Stimulated activated CD8-positive, alpha-beta memory T cell treated with anti-CD3 and anti-CD28 coated beads, Interleukin-7, amount 100 ng/mL, for 4 hours (primary cell): ENCODE measurements at places on chromosomes 3 and 15.

DNA sequence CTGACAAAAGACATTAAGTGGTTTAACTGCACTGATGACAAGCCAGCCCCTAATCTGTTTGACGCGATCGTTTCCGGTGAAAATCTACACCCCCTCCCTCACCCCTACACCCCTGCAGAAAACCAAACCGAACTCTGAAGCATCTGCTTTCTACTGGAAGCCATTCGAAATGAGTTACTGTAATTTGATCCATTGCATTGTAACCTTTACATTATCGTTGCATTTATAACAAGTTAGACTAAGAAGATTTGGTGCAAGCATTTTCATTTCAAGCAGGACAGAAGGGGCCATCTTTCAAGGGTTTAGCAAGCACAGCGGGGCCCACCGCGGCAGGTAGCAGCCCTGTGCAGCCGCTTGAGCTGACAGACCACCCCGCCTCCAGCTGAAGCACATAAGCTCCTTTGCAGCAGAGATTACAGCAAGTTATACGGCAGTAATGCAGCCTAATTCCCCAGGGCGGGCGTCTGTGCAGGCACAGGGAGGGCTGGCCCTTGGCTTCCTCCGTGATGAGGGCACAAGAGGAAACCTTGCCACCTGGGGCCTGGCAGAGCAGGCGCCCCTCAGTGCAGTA is 79.3 kb downstream of the CHSY1 start:
- no peak for DNase-seq

DNA sequence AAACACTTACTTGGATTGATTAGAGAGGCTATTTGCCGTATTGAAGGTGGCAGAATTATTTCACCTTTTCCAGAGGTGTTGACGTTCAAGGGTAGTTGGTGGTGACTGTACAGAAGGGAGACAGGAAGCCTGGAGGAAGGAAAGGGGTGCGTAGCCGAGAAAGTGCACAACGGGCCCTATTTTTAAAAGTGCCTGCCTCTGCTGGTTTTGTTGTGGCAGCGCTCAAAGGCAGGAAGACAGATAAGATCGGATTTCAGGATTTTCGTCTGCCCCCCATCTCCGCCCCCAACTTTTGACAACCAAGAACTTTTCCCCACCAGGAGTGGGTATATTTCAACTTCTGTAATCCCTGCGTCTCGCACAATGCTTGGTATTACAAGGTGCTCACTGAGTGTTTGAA is 38.5 kb downstream of the SMAD3 start:
- no peak for DNase-seq

- DNase-seq: no peak
Observed at GRCh38 chr3:195153130-195153529, 117.8 kb downstream of the XXYLT1 start.

DNA sequence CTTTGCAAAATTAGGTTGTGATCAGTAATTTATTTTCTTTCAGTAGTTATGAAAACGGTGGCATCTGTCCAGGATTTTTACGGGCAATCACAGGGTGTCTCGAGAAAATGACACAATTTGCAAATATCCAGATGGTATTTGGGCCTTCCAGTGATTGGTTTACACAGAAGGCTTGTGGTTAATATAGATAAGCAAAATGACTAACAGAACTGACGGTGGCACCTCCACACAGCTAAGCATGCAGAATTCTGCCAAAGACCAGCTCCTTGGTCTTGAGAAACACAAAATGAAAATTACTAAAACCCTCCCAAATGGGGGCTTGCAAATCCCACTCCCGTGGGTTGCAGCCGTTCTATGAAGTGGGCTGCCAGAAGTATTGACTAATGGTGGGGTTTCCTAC is 5.5 kb downstream of the ARHGEF3 start:
- DNase-seq: no peak

DNA sequence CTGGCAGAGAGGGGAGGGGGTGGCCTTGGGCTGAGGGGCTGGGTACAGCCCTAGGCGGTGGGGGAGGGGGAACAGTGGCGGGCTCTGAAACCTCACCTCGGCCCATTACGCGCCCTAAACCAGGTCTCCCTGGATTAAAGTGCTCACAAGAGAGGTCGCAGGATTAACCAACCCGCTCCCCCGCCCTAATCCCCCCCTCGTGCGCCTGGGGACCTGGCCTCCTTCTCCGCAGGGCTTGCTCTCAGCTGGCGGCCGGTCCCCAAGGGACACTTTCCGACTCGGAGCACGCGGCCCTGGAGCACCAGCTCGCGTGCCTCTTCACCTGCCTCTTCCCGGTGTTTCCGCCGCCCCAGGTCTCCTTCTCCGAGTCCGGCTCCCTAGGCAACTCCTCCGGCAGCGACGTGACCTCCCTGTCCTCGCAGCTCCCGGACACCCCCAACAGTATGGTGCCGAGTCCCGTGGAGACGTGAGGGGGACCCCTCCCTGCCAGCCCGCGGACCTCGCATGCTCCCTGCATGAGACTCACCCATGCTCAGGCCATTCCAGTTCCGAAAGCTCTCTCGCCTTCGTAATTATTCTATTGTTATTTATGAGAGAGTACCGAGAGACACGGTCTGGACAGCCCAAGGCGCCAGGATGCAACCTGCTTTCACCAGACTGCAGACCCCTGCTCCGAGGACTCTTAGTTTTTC is 4.9 kb downstream of the ISL2 start:
- no peak for DNase-seq
